ENCODE measurements at places on chromosomes 5 and 9. TPM values are rescaled to one million over a fixed set of nuclear protein-coding genes. Genes with fewer than 3 reads are reported as not detected.

- no peak for DNase-seq
Measured at GRCh38 chr5:170480260-170480659, 23.6 kb upstream of the KCNIP1 start.

DNA sequence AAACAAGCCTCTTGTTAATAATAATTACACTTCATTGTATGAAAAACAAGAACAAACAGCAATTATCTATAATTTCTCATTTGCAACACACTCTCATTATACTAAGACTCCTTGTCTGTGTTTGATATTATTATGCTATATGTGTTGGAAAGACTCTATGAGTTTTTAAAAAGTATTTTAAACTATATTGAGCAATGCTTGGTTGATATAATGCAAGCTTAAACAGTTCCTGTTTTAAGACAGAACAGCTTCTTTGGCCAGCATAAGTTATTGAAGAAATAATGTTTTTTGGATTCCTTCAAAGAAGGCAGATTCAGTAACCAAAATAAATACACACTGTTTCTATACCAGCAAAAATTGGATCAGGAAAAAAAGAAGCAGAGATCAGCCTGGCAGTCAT is 871.4 kb downstream of the MAT2B start:
- no peak for DNase-seq

RGMB gene
- 62.2 TPM for total RNA-seq

- DNase-seq, result no peak
Measured at GRCh38 chr5:127840809-127841208, 137.6 kb downstream of the CCDC192 start.

GRCh38 chr9:98603821-98604383 is 104.8 kb downstream of the GABBR2 start:
- DNase-seq, result peak; percentile 17

PCDHGC4 gene
- 2.6 TPM for total RNA-seq

DNA sequence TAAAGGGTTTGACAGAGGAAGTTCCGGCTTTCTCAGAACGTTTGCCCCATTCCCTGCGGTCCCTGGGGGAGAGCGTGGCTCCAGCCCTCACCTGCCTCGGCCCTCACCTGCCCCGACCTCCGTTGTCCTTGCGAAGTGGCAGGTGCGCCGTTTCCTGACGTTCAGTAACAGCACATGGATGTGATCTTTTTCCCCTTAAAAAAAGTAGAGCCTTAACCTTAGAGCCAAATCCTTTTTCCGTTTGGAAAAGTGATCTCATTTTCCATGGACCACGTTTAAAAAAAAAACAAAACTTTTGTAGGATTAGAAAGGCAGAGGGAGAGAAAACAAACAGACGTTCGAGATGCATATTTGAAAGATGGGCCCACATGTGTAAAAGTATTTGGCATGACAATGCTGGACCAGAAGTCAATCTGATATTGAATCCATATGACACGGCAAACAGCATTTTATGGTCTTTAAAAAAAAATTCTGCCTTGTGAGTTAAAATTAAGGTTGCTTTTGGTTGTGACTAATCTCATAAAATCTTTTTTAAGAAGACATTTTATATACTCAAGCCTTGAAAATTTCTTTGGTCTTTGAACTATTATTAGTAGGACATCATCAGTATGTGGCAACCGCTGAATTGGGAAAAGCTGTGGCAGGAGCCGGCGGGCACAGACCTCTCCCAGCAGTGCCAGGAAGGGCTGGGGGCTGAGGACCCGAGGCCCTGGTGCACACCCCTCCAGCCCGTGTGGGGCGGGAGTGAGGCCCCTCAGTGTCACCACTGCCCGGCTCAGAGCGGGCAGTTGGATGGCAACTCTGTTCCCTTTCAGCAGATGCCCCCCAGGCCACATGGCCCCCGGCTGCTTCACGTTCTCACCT is 42.5 kb upstream of the EXOC3 start:
- DNase-seq, result peak; percentile 36

GRCh38 chr5:74231697-74232096 is 408.8 kb downstream of the ENC1 start:
- no peak for DNase-seq

GRCh38 chr9:36316611-36317317 is 58.5 kb upstream of the GNE start:
- DNase-seq, result no peak

DNAI1 gene
- total RNA-seq, result 2.6 TPM

GRCh38 chr5:53983568-53984460 is 326.6 kb downstream of the ARL15 start:
- DNase-seq, result no peak

DNA sequence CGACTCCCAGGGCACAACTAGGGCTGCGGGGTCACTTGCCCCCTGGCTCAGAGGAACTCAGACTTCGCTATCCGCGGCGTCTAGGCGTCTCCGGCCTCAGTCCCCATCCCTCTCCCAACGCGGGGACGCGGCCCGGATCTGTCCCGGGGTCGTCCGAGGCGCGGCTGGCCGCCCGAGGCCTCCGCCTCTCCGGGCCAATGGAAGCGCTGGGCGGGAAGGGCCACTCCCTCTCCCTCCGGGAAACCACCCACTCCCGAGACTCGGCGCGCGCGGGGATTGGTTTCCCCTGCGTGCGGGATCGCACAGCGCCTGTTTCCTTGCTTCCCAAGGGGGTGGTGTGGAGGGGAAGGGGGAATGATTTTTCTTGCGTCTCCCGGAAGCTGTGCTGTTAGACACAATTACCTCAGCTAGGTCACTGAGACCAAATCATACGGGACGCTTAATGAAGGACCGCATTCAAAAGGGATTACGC is 38.3 kb downstream of the NR2F1 start:
- peak; percentile 89 for DNase-seq

TMEFF1 gene
- 111 TPM for total RNA-seq

GRCh38 chr5:29811914-29812679 is 1381.4 kb upstream of the CDH6 start:
- DNase-seq, result peak; percentile 49

TRIM7 gene
- not detected for total RNA-seq

DNA sequence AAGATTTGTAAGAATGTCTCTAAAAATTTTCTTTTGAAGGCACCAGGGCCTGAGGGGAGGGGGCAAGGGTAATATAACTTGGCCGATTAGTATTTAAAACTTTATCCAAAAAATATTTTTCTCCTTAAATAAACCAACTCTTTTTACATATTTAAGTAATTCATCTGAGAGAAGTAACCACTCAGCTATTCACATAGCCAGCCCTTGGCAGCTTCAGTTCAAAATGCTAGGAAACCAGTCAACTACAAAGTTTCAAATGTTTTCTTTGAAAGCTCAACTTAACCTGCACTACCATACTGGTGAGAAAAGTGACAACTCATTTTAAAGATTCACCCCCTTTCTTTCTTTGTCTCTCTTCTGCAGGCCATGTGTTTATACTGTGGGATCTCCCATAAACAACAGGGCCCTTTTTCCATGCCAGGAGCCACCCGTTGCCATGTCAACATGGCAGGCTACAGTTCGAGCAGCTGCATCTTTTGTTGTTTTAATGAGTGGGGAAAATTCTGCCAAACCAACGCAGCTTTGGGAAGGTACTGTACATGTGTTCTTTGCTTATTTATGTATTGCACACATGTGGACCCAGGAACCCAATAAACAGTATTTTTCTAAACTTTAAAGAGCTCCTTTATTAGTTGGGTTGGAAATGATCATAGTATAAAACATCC is 46.3 kb downstream of the AOPEP start:
- DNase-seq, result no peak

FRRS1L gene
- total RNA-seq, result 1.8 TPM

DNA sequence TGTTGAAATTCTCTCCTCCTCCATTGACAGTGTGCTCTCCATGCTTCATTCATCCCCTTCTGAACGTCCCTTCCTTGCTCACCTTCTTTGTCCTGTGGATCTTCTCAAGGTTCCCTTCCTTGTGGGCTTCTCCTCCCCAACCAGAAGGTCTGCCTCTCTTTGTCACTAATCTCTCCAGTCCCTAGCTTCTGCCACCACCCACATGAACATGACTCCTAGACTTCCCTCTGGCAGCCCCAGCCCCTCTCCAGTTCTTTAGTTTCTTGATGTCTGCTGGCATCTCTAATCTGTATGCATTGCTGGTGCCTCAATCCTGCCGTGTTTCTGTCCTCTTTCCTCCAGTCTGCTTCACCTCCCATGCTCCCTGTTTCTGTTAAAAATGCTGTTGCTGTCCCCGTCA is 79.3 kb downstream of the ARHGAP26 start:
- no peak for DNase-seq

ENC1 gene
- total RNA-seq, result 67.2 TPM

- DNase-seq, result no peak
Measured at GRCh38 chr5:82465235-82465634, 187.1 kb upstream of the RPS23 start.

GRCh38 chr9:125785248-125785751 is 38.1 kb downstream of the PBX3 start:
- no peak for DNase-seq

GPX8 gene
- 68.9 TPM for total RNA-seq

- DNase-seq, result no peak
Measured at GRCh38 chr5:135465391-135466122, 13.4 kb upstream of the TIFAB start.

DNA sequence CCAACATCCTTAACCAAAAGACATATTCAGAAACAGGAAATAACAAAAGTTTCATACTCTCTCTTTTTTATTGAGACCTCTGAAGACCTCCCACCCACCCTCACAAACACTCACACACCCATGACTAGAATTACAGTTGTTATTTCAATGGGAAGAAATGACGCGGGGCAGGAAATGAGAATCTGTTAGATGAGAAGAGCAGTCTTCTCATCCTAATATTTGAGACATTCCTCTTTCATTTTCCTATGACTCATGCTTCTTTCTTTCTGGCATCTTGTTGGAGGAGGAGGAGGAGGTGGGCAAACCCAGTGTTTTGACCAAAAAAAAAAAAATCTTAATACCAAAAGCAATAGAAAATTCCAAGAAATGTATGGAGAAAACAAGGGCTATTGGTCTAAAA is 179.5 kb upstream of the TARS1 start:
- no peak for DNase-seq

ZNF879 gene
- 6.0 TPM for total RNA-seq

ENTPD8 gene
- total RNA-seq, result 0.75 TPM

DNA sequence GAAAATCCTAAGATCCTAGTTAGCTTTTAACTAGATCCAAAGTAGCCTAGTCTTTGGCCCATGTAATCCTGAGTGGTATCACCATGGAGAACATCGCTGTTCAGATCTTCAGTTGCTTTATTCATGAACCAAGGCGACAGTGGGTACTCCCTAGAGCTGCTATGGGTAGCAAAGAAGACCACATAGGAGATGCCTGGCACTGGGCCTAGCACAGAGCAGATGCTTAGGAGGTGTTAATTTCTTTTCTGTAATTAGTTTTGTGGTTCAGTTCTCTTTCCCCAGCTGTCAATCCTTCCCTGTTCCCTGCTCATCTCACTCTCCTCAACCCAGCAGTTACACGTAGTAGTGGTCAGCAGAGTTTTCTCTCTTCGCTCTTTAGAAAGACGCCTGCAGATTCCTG is 9.3 kb downstream of the CAST start:
- DNase-seq, result no peak

DNA sequence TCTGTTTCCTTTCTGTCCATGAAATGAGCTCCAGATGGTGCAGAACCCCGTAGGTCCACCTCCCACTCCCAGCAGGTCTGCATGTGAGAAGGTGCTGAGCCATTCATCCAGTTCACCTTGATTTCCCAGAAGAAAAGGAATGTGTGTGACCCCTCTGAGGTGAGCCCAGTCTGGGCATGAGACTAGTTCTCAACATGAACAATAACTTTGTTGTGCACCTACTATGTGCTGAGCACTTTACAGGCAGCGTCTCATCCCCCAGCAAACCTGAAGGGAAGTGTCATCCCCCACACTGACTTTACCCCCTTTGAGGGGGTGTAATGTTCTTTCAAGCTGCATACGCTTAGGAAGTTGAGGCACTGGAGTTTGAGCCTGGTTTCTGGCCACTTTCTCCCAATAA is 61.4 kb downstream of the SMIM23 start:
- no peak for DNase-seq

DNA sequence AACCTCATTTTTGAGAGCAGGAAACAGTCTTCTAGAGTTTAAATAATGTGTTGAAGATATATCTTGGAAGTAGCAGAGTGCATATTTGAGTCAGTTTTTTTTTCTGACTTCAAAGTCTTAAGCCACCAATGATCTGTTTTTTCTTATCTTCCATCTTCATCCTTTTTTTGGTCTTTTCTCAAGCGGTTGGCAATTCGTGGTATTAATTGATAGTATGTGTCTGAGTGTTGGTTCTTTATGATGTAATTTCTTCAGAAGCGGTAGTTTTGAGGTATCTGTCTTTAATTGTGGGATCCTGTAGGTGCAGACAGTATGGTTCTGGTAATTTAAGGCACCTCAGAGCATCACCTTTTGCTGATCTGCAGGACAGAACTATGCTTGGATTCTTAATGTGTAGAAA is 3.9 kb downstream of the CSNK1G3 start:
- no peak for DNase-seq

FOXE1 gene
- total RNA-seq, result not detected

GRCh38 chr5:642481-642880 is 30.3 kb downstream of the CEP72 start:
- no peak for DNase-seq

DNA sequence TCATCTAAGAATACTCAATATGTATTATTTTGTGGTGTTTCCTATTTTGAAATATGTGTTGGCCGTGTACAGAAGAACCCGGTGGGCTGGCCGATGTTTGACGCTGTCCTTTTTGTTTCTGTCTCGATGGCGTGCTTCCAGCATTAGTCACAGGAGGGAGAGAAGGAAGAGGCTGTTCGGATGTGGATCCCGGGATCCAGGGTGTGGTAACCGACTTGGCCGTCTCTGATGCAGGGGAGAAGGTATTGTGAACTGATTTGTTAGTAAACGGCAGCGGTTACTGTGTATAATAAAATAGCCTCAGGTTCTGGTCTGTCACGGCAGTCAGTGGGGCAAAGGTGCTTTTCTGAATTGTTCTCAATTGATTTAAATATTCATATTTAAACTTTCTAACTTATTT is 275.0 kb downstream of the ARHGEF28 start:
- DNase-seq, result no peak

SPOCK1 gene
- total RNA-seq, result 33.7 TPM

TMEM167A gene
- total RNA-seq, result 134 TPM

DNA sequence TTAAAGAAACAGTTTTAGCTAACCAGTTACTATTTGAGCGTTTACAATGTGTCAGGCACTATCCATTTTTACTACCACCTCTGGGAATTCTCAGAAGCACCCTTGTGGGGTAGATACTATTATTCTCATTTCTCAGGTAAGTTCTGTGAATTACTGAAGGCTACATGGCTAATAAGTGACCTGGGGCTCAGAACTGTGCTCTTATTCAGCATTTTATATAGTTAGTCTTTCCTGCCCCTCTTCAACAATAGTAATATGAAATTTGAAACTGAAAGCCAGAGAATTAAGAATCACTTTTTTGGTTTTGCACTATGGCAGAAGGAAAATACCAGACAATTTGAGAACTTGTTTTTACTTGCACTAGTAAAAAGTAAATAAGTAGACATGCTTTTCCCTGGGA is 11.8 kb downstream of the ELL2 start:
- DNase-seq, result no peak

- DNase-seq, result no peak
Measured at GRCh38 chr9:37675661-37676060, 24.9 kb downstream of the FRMPD1 start.

All from endodermal cell (in vitro differentiated cells).